Posterior vena cava (tissue), 2 donors: ENCODE measurements at places on chromosomes 6 and 20. TPM values are rescaled to one million over a fixed set of nuclear protein-coding genes. Genes with fewer than 3 reads are reported as not detected.

The ANKRD6 gene
- 14.6 TPM for total RNA-seq

The HCRTR2 gene
- total RNA-seq, result not detected

The EDN1 gene
- total RNA-seq, result 7.2 TPM

The MOCS1 gene
- total RNA-seq, result 27.3 TPM

The PGC gene
- not detected for total RNA-seq

The EFCAB8 gene
- 0.28 TPM for total RNA-seq

The CYP39A1 gene
- total RNA-seq, result 3.7 TPM

The OTOR gene
- total RNA-seq, result not detected

The LPIN3 gene
- total RNA-seq, result 17.6 TPM

The PAK5 gene
- total RNA-seq, result not detected

The BPI gene
- 0.14 TPM for total RNA-seq

The SLC32A1 gene
- not detected for total RNA-seq

The PLCB1 gene
- 20.8 TPM for total RNA-seq

The POU5F1 gene
- not detected for total RNA-seq

The ERVFRD-1 gene
- 0.14 TPM for total RNA-seq

The GDAP1L1 gene
- total RNA-seq, result not detected

The NMBR gene
- not detected for total RNA-seq

The TUBB2A gene
- 73.8 TPM for total RNA-seq

The MICB gene
- total RNA-seq, result 4.1 TPM

The GMPR gene
- total RNA-seq, result 14.7 TPM

The REV3L gene
- 70.7 TPM for total RNA-seq

The OLIG3 gene
- not detected for total RNA-seq

The TRAPPC3L gene
- total RNA-seq, result not detected

The CTCFL gene
- total RNA-seq, result not detected

The SRPK1 gene
- 30.7 TPM for total RNA-seq

The SOX18 gene
- total RNA-seq, result 47.6 TPM

The MUC22 gene
- not detected for total RNA-seq

The TGM2 gene
- total RNA-seq, result 500 TPM

The ACOT13 gene
- total RNA-seq, result 11.4 TPM

The BNIP5 gene
- not detected for total RNA-seq

The OVOL2 gene
- not detected for total RNA-seq

The EYA4 gene
- total RNA-seq, result 0.95 TPM

The GJA10 gene
- not detected for total RNA-seq

The GABRR1 gene
- 0.29 TPM for total RNA-seq

The ULBP2 gene
- total RNA-seq, result 0.51 TPM

The CALHM4 gene
- not detected for total RNA-seq

The PDE10A gene
- 10.7 TPM for total RNA-seq

The RIPOR2 gene
- 11.8 TPM for total RNA-seq

The BTN2A1 gene
- total RNA-seq, result 26.2 TPM

The GLP1R gene
- not detected for total RNA-seq

The GLO1 gene
- total RNA-seq, result 40.3 TPM

The MTCH1 gene
- 148 TPM for total RNA-seq

The BANF2 gene
- not detected for total RNA-seq

The AGPAT4 gene
- 12.8 TPM for total RNA-seq

The KIAA1586 gene
- 15.3 TPM for total RNA-seq

The EBF4 gene
- 11.1 TPM for total RNA-seq

The COL21A1 gene
- total RNA-seq, result 9.7 TPM

The OXT gene
- total RNA-seq, result not detected

The ADGB gene
- total RNA-seq, result not detected
